Esophagus muscularis mucosa (tissue), 4 donors: ENCODE measurements at places on chromosomes 4 and X. TPM values are rescaled to one million over a fixed set of nuclear protein-coding genes. Genes with fewer than 3 reads are reported as not detected.

The HEPH gene
- total RNA-seq = 35.7 TPM

The WFS1 gene
- 62.3 TPM for total RNA-seq

DNA sequence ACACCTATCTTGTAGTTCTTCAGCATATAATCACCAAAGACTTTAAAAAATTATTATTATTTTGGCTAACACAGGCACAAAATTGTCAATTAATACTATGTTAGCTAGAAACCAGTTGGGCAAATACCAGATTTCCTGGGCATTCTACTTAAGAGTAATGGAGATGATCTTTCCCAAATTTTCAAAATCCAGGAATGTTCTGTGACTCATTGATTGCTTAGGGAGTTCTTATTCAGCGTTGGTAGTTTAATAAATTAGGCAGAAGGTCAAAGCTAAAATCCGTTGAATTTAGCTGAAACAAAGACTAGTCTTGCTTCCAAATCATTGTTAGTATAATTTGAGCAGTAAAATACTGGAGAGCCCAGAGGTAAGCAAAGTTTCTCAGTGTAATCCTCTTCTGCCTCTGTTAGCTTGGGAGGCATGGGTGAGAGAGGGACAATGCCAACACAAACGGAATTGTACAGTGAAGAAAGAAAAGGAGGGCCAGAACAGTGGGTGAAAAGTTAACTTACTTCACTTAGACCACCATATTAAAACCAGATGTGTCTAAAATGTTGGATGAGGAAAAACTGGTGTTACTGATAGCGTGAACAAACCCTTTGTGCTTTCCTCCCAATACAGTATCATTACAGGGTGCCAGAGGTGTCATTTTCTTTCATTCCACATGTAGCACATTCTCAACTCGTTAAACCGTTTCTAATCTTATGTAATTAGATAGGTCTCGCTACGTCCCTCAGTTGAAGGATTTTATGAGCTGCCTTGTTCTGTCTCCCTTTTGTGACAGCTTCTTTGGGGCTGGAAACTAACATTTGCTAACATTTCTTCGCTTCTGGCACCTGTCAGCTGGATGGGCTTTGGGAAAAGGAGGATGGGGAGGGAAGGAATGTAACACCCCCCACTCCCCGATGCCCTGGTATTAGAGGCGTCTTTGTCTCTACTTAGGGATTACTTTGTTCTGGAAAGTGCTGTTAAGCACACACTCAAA is 87.4 kb upstream of the CITED1 start:
- no peak for DNase-seq

DNA sequence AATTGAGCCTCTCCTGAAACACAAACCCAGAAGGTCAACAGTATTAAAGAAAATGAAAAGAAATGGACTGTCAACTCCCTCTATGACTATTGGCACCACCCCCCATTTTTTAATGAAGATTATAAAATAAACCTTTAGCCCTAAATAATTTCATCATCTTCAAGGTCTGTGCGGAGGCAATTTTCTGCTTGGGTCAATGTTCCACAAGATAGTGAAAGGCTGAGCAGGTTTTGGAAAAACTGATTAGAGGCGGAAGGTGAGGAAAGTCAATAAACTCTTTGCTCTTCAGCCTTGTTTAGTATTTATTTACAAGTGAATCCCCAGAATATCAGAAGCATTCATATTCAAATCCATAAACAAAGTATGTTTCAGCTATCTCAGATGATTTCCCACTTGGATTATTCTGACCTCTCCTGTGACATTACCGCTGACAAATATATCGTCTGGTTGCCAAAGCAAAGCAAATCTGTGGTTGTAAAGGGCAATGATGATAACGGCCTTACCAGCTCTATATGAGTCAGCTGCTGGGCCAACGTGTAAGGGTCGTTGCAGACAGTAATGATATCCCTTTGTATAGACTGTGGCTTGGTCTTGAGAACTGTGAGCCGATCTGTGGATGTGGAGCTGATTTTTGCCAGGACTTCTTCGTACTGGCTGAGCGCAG is 24.0 kb downstream of the RASGEF1B start:
- no peak for DNase-seq

DNA sequence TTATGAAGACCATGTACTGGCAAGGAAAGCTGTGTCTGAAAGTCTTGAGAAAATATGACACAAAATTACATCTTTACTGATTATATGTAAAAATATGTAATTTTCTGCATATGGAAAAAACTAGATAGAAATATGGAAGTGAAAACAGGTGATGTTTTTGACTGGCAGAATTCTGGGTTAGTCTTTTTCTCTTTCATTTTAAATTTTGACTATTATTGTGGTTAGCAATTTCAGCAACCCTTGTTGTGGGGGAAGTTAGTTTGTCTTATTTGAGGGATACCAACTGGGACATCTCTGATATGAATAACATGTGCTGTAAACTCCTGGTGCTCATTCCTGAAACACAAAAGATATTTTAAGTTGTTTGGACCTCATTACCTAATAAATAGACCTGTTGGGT is 49.9 kb upstream of the CPEB2 start:
- no peak for DNase-seq

DNA sequence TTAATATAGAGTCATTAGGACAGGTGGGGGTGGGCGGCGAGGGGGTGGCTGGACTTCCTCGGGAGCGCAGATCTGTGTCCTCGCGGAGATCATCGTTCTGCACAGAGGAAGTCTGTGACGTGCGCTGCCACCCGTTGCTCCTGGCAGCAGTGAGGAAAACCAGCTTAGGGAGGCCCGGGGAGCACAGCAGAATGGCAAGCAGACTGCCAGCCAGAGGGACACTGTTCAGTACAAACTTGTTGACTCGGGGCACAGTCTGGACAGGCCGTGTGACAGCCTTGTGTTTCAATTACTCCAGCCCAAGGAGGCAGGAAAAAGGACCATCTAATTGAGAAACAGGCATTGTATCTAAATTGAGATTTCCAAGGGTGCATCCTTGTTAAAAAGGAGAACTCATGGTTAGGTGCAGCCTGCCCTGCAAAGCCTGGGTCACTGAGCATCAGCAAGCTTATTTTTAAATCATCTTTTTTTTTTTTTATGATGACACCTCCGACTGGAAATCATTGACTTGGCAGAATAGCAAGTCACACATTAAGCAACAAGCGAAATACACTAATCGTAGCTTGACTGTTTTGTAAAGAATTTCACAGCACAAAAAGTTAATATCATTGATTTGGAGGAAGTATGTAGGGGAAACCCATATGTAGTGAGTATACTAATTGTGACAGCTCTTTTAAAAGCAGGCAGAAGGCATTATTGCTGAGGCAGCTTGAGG is 512.0 kb upstream of the FAT1 start:
- no peak for DNase-seq

- no peak for DNase-seq
Measured at GRCh38 chrX:12967711-12968465, 7.0 kb upstream of the TMSB4X start.

DNA sequence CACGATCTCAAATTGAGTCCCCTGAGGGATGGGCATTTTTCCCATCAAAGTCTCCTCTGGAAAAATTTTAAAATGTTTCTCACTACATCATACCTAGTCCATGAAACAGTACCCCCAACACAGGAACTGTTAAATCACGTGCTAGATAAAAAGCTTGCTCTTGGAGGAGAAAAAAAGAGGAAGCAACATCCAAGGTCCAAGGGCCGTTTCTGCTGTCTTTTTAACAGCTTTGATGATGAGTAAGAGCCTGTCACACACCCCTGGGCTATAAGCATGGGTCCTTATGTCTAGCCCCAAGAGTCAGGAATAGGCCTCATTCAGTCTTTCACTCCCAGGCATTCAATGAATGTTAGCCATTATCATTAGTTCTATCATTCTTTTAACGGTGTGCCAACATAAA is 128.9 kb downstream of the SH3KBP1 start:
- no peak for DNase-seq

DNA sequence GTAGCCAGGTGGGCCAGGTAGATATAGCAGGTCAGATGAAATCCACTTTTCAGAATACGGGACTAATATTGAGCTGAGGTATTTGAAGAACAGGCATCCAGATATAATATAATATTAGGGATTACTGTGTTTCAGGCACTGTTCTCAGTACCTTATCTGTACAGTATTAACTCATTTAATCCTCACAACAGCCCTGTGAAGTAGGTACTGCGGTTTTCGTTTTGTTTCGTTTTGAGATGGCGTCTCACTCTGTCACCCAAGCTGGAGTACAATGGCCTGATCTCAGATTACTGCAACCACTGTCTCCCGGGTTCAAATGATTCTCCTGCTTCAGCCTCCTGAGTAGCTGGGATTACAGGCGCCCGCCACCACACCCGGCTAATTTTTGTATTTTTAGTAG is 129.6 kb downstream of the IL1RAPL2 start:
- DNase-seq = no peak
